ENCODE measurements at places on chromosomes 5 and 9. TPM values are rescaled to one million over a fixed set of nuclear protein-coding genes. Genes with fewer than 3 reads are reported as not detected.

CNTNAP3B gene
- not detected for total RNA-seq

TMEFF1 gene
- total RNA-seq: 0.18 TPM

PPP2CA gene
- total RNA-seq: 209 TPM

LCN15 gene
- total RNA-seq: not detected

RNF180 gene
- total RNA-seq: not detected

FOXD4L6 gene
- not detected for total RNA-seq

HMMR gene
- total RNA-seq: 3.1 TPM

GDF9 gene
- total RNA-seq: 0.27 TPM

IL12B gene
- total RNA-seq: not detected

SPINK7 gene
- total RNA-seq: not detected
